ENCODE measurements at places on chromosomes 6 and 20.
A peak's percentile ranks its signal among the peaks of the same experiment; 100 is the strongest.

GRCh38 chr20:49570828-49571552 lies 3.1 kb upstream of the PTGIS start:
- H3K27ac ChIP-seq = no peak overlapping the region
- no peaks in the 10 kb centered on the region for H3K36me3 ChIP-seq
- H3K27me3 ChIP-seq = peaks cover 51% of the 10 kb centered on the region
- H3K4me1 ChIP-seq = no peaks in the 10 kb centered on the region

GRCh38 chr6:21999012-21999528 lies 297.8 kb downstream of the PRL start:
- no peak overlapping the region for H3K4me3 ChIP-seq
- H3K36me3 ChIP-seq = no peaks in the 10 kb centered on the region

GRCh38 chr20:53918020-53918311 lies 152.4 kb downstream of the BCAS1 start:
- no peaks in the 10 kb centered on the region for H3K36me3 ChIP-seq
- peak overlapping the region; percentile 98 for H3K27ac ChIP-seq
- no peak for DNase-seq
- no peaks in the 10 kb centered on the region for H3K27me3 ChIP-seq
- peaks cover 68% of the 10 kb centered on the region for H3K4me1 ChIP-seq
- no peak overlapping the region for H3K4me3 ChIP-seq

DNA sequence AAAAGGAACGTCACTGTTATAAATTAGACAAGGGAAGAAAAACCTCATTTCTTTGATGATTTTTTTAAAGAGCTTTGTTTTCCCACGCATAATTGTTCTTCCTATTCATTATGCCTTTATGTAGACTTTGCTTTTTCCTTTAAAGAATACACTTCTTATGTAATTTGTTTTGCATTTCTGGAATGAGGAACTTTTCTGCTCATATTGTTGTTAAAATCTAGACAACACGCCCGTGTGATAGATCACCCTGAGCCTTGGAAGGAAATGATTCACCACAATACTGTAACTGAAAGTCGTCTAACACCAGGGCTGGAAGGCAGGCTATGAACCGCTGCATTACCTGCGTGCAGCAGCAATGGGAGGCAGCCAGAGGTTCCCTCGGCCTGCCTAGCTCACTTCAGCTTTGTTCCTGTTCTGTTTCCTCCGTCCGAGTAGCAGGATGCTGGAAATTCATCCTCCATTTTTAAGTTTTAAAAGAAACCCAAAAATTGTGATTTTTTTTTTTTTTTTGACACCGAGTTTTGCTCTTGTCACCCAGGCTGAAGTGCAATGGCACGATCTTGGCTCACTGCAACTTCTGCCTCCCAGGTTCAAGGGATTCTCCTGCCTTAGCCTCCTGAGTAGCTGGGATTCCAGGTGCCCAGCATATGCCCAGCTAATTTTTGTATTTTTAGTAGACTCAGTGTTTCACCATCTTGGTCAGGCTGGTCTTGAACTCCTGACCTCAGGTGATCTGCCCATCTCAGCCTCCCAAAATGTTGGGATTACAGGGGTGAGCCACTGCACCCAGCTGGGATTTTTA lies 49.6 kb upstream of the ZNF217 start:
- no peak overlapping the region for H3K27ac ChIP-seq
- no peak for DNase-seq
- H3K27me3 ChIP-seq = no peaks in the 10 kb centered on the region
- peaks cover 10% of the 10 kb centered on the region for H3K4me1 ChIP-seq
- H3K36me3 ChIP-seq = no peaks in the 10 kb centered on the region
- H3K4me3 ChIP-seq = no peak overlapping the region

- H3K4me1 ChIP-seq = no peaks in the 10 kb centered on the region
- no peak for DNase-seq
- H3K27ac ChIP-seq = no peak overlapping the region
- H3K27me3 ChIP-seq = no peaks in the 10 kb centered on the region
Measured at GRCh38 chr6:156110249-156110648, 654.6 kb upstream of the NOX3 start.

GRCh38 chr6:102038964-102039363 lies 645.5 kb downstream of the GRIK2 start:
- no peaks in the 10 kb centered on the region for H3K27me3 ChIP-seq
- peaks cover 26% of the 10 kb centered on the region for H3K4me1 ChIP-seq
- peaks cover 55% of the 10 kb centered on the region for H3K36me3 ChIP-seq
- H3K27ac ChIP-seq = peak overlapping the region; percentile 56

- H3K27me3 ChIP-seq = no peaks in the 10 kb centered on the region
- H3K36me3 ChIP-seq = no peaks in the 10 kb centered on the region
- peak overlapping the region; percentile 39 for H3K4me3 ChIP-seq
- peaks cover 18% of the 10 kb centered on the region for H3K4me1 ChIP-seq
Measured at GRCh38 chr6:42260972-42261371, 43.3 kb upstream of the MRPS10 start.

DNA sequence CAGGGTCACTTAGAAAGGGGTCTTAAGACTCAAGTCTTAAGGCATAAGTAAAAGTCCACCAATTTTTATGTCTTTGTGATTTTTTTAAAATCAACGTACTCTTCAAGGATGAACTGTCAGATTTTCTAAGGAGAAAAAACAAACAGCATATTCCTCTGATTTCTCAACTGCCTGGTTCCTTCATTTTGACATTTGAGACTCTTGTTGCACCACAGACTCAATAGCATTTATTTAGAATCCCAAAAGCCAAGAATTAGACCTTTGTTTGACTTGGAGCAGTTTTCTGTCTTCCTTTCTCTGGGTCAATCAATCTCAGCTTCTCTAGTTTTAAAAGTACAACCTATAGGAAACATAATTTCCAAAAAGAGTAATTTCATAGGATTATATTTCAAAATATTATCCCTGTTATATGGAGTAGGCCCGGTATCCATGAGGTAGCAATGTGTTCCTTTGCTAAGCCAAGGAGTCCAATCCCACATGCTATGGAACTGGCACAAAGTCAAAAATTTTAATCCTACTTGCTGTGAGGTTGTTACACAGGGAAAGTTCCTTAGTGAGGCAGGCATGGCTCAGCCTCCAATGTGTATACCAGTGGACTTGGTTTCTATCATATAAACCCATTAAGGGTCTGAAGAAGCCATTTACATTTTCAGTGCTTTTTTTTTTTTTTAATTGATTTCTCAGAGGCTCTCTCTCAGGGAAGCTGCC lies 405.7 kb downstream of the KIF16B start:
- H3K27me3 ChIP-seq = no peaks in the 10 kb centered on the region
- H3K4me3 ChIP-seq = no peak overlapping the region
- no peak overlapping the region for H3K27ac ChIP-seq
- H3K4me1 ChIP-seq = no peaks in the 10 kb centered on the region

DNA sequence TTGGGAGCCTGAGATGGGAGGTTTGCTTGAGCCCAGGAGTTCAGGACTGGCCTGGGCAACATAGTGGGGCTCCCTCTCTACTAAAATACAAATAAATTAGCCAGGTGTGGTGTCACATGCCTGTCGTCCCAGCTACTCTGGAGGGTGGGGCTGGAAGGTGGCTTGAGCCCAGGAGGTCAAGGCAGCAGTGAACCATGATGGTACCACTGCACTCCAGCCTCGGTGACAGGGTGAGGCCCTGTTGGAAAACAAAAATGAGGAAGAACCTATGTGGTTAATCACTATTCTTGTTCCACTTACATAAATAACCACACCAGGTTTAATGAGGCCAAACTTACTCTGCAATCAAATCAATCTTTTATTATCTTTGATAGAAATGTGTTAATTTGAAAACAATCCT lies 5.4 kb downstream of the PPDPF start:
- peaks cover 23% of the 10 kb centered on the region for H3K36me3 ChIP-seq
- H3K4me3 ChIP-seq = no peak overlapping the region
- DNase-seq = no peak
- no peak overlapping the region for H3K27ac ChIP-seq
- H3K27me3 ChIP-seq = peaks cover 13% of the 10 kb centered on the region

DNA sequence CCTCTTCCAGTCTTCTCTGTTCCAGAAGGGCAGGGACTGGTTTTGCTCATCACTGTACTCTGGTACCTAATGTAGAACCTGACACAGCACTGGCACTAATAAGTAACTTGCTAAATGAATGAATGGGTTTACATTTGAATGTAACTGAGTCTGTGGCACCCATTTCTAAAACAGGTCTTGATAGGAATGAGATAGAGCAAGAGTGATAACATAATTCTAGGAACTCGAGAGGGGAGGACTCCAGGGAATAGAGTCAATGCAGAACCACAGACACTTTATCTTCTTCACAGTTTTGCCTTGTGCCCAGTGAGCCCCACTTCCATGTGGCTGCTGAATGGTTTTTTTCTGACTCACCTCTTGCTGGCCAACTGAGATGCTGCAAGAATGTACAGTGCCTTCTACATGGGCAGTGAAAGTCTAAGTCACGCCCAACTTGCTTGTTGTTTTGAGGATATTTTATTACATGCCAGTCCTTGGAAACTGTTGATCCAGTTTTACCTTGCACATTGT lies 61.1 kb downstream of the TBC1D7 start:
- no peaks in the 10 kb centered on the region for H3K27me3 ChIP-seq
- no peaks in the 10 kb centered on the region for H3K4me1 ChIP-seq
- H3K36me3 ChIP-seq = no peaks in the 10 kb centered on the region
- H3K27ac ChIP-seq = no peak overlapping the region
- no peak overlapping the region for H3K4me3 ChIP-seq
- no peak for DNase-seq

- H3K4me3 ChIP-seq = no peak overlapping the region
- H3K36me3 ChIP-seq = no peaks in the 10 kb centered on the region
- peak; percentile 63 for DNase-seq
- H3K4me1 ChIP-seq = peaks cover 68% of the 10 kb centered on the region
Measured at GRCh38 chr6:49543087-49543858, 7.2 kb upstream of the C6orf141 start.

DNA sequence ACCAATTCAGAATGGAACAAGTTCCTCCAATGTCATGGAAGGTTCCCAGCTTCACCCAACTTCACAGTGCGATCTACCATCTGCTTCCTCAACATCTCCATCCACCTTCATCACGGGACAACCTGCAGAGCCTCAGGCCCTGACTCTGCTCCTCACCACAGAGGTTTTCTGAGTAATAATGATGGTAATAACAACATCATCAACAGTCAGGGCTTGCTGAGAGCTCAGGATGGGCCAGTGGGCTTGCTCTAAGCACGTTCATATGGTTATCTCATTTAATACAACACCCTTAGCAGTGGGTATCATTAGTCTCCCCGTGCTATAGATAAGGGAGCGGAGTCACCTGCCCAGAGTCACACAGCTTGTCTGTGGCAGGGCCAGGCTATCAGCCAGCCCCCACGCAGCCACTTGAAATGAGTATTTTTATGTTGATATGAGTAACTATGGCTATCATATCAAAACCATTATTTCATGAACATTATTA lies 38.6 kb downstream of the PREX1 start:
- DNase-seq = no peak
- H3K4me1 ChIP-seq = peaks cover 58% of the 10 kb centered on the region
- peaks cover 3% of the 10 kb centered on the region for H3K36me3 ChIP-seq

GRCh38 chr6:52994031-52994838 lies 849 bp downstream of the GSTA4 start:
- peak overlapping the region; percentile 72 for H3K4me3 ChIP-seq
- no peaks in the 10 kb centered on the region for H3K27me3 ChIP-seq
- H3K27ac ChIP-seq = peak overlapping the region; percentile 91
- DNase-seq = peak; percentile 53
- H3K4me1 ChIP-seq = peaks cover 11% of the 10 kb centered on the region

DNA sequence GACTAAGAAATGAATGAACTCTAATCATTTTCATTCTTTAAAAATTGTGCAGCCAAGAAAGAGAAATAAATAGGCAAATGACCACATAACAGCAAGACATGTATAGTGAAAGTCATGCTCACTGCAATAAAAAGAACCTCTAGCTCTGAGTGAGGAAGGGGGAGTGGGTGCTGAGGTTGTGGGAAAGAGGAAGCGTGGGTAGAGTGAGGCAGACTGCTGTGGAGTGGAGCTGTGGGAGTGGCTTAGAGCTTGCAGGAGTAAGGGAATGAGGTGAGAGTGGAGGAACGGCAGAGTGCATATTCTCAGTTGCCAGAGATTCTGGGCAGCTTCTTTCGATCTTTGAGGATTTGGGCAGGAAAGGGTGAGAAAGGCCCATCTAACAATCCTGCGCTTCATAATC lies 10.4 kb downstream of the DEFB129 start:
- H3K4me3 ChIP-seq = no peak overlapping the region
- H3K27ac ChIP-seq = no peak overlapping the region
- H3K27me3 ChIP-seq = no peaks in the 10 kb centered on the region

GRCh38 chr6:125631165-125631564 lies 118.3 kb upstream of the HEY2 start:
- no peak for DNase-seq
- H3K27ac ChIP-seq = no peak overlapping the region

- H3K4me3 ChIP-seq = no peak overlapping the region
- no peaks in the 10 kb centered on the region for H3K36me3 ChIP-seq
- peaks cover 8% of the 10 kb centered on the region for H3K4me1 ChIP-seq
- H3K27me3 ChIP-seq = no peaks in the 10 kb centered on the region
Measured at GRCh38 chr6:21348504-21349195, 244.9 kb upstream of the SOX4 start.

DNA sequence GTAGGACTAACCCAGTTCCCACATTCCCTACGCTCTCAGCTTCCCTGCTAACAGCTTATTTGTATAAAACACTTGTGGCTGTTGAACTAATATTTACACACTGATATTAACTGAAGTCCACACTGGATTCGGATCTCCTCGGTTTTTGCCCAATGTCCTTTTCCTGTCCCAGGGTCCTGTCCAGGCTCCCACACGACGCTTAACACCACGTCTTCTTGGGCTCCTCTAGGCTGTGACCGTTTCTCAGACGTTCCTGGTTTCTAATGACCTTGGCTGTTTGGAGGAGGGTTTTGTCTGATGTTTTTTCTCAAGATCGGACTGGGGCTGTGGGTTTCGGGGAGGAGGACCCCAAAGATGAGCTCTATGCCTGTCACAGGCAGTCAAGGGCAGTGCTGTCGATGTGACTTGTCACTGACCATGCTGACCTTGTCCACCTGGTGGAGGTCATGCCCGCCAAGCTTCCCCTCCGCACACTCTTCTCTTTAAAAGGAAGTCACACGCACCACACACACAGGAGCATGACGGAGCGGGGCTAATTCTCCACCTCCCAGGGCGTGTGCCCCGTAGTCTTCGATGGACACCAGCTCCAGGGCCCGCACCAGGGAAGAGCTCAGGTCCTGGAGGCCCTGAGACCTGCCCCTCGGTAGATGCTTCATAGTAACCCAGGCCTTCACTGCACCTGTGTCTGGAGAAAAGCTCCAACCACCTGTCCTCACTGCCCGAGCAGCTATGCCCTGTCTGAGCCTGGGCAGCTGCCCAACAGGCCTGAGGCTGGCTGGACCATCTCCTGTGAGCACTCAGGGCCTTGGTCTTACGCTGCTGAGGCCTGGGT lies 72.0 kb downstream of the TTLL2 start:
- H3K27ac ChIP-seq = no peak overlapping the region
- H3K4me1 ChIP-seq = no peaks in the 10 kb centered on the region
- no peak overlapping the region for H3K4me3 ChIP-seq

GRCh38 chr6:84651583-84651982 lies 112.8 kb downstream of the TBX18 start:
- no peaks in the 10 kb centered on the region for H3K4me1 ChIP-seq
- no peaks in the 10 kb centered on the region for H3K27me3 ChIP-seq

GRCh38 chr6:156474507-156475120 lies 302.6 kb upstream of the ARID1B start:
- no peak overlapping the region for H3K4me3 ChIP-seq
- no peaks in the 10 kb centered on the region for H3K36me3 ChIP-seq
- H3K27me3 ChIP-seq = no peaks in the 10 kb centered on the region
- no peaks in the 10 kb centered on the region for H3K4me1 ChIP-seq
- H3K27ac ChIP-seq = no peak overlapping the region

GRCh38 chr6:27601668-27602254 lies 128.9 kb upstream of the ZNF184 start:
- peak overlapping the region; percentile 50 for H3K4me3 ChIP-seq

GRCh38 chr6:81751388-81752083 lies 945 bp downstream of the TENT5A start:
- peak overlapping the region; percentile 68 for H3K4me3 ChIP-seq
- peaks cover 27% of the 10 kb centered on the region for H3K4me1 ChIP-seq
- DNase-seq = peak; percentile 60
- peaks cover 35% of the 10 kb centered on the region for H3K36me3 ChIP-seq
